ENCODE measurements at places on chromosomes 1 and 21.

DNA sequence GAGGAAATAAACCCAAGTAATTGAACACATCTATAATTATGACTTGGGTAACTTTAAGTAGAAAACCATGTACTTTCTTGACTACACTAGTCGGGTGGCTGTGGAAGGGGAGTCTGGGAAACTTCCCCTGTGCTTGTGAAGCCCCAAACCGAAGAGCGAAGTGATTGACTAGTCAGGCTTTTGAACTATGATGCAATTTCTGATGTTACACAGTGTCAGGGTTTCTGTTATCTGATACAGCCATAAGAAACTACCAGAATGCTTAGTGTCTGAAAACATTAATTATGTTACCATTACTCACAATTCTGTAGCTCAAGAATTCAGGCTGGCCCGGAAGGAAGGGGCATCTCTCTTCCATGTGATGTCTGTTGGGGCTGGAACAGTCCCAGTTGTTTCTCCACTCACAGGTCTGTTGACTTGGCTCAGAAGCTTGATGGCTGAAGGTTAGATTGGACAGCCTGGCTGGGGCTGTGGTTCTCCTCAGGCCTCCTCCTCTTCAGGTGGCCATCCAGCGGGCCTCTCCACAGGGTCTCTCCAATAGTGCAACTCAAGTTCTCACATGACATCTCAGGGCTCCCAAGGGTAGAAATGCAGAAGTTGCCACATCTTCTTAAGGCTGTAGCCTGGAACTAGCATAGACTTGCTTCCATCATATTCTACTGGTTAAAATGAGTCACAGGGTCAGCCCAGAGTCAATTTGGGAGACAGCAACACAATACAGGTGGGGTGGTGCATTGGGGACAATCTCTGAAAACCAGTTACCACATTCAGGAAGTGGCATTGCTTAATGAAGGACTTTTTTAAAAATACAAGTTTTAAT, 8.3 kb upstream of the C8B start:
- DNase-seq: peak; percentile 28

DNA sequence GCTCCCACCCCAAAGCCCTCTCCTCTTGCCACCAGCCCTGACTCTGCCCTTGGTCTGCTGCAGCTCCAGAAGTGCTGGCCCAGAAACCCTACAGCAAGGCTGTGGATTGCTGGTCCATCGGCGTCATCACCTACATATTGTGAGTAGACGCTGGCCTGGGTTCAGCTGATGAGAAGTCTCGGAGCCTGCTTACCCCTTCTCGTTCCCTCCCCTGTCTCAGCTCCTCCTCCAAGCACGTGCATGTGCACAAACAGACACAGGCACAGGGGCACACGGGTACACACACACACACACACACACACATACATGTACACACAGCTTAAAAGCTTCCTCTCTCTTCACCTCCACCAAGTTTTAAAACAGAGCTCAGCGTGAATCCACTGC, 24.3 kb downstream of the CAMK1G start:
- no peak for DNase-seq

DNA sequence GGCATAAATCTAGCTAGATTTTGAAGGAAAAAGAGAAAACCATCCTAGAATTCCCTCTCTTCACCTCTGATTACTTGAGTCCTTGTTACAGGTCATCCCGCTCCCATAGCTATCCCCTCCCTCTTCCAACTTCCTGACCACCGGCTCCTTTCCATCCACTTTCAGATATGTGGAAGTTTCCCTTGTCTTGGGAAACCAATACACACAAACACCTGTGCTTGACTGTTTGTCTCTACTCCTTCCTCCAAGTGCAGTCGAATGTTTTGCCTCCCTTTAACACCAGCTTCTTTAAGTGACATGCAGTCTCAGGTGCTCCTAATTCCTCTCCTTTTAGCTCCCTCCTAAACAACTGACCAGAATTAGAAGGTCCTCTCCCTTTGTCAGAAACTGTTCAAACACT, 70.0 kb downstream of the PTGER3 start:
- DNase-seq: no peak

DNA sequence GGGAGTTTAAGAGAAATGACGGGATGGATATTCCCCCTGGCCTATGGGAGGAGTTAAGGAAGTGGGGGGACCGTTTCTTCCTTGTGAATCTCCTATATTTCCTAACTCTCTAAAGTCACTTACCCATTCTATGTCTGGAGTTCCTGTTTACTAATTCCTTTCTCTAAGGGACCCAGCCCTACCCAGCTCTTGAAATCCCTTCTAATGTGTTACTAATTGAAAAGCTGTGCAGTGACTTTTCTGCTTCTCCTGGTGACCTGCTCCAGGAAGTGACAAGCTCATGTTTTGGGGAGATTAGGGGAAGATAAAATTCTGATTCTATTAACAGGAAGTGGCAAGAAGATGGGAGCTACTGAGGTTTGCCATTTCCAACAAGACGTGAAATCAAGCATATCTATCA, 4.0 kb upstream of the SAMSN1 start:
- DNase-seq: no peak

DNA sequence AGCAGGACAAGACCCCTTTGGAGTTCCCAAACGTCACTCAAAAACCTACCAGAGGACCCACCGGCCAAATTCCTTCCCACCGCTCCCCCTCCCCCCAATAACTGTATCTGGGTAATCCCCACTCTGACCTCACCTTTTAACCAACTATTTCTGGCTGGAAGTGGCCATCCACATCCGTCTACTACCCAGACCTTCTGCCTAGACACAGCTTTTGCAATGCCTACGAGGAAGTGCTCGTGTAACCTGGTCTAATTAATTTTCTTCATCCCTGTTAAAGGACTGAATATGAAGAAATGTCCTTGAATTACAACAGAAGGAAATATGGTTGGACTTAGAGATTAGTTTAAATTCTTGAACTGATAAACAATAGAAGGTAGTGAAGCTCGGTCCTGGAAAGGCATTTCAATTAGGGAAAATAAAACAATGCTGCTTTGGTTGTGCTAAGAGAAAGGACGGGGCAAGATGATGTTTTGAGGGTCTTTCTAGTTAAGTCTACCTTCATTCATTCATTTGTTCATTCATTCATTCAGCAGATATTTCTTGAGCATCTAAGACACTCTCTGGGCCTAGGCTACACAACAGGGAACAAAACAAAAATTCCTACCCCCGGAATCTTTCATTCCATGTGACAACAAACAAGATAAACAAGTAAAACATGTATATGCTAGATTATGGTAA, 18.8 kb downstream of the AVPR1B start:
- DNase-seq: no peak

DNA sequence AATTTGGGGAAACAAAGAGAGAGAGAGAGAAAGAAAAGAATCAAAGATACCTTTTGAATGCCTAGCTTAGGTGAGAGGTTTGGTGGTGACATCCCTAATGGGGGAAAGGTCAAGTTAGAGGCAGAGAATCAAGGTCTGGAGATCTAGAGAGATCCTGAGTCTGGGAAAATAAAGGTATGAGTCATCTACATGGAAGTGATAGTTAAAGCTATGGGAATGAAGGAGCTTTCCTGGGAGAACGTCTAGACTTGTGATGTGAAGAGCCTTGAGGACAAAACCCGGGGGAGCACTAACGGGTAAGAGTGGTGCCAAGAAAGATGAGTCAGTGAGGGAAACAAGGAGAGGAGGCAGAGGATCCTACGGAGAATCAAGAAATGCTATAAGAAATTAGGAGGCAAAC, 110.8 kb upstream of the RUNX1 start:
- DNase-seq: peak; percentile 94

DNA sequence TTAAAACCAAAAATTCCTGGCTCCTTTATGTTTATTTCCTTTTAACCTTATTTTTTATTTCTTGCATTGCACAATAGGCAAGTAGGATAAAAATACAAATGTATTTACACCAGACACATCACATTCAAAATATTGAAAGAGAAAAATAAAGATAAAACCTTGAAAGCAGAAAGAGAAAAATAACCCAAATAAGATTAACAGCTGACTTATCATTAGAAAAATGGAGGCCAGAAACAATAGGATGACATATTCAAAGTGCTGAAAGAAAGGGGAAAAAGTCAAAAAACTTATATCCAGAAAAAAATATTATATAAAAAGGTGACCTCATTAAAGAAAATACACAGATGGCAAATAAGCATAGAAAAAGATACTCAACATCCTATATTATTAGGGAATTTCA, 459.4 kb downstream of the NUF2 start:
- DNase-seq: no peak

DNA sequence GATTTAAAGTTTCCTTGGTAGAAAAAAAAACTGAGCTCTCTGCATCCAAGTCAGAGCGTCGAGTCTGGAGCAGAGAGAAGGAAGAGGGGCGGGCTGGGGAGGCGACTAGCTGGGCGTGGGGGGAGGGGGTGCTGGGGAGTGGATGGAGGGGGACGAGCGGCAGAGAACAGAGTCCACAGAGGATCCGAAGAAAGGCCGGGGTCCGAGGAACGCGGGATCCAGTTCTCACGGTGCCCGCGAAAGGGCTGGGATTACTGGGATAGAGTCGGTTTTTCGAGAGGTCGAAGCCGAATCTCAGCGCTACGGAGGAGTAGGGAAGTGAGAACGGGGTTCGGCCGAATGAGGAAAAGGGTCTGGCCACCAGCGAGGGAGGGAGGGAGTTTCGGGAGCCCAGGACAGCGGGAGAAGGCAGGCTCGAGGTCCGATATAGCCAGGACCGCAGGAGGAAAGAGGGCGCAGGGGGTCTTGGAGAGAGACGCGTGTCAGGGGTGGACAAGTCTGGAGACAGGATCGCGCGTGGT, 665 bp downstream of the DAB1 start:
- DNase-seq: no peak

- DNase-seq: peak; percentile 98
Observed at GRCh38 chr21:38244885-38245869, 11.6 kb upstream of the KCNJ15 start.

DNA sequence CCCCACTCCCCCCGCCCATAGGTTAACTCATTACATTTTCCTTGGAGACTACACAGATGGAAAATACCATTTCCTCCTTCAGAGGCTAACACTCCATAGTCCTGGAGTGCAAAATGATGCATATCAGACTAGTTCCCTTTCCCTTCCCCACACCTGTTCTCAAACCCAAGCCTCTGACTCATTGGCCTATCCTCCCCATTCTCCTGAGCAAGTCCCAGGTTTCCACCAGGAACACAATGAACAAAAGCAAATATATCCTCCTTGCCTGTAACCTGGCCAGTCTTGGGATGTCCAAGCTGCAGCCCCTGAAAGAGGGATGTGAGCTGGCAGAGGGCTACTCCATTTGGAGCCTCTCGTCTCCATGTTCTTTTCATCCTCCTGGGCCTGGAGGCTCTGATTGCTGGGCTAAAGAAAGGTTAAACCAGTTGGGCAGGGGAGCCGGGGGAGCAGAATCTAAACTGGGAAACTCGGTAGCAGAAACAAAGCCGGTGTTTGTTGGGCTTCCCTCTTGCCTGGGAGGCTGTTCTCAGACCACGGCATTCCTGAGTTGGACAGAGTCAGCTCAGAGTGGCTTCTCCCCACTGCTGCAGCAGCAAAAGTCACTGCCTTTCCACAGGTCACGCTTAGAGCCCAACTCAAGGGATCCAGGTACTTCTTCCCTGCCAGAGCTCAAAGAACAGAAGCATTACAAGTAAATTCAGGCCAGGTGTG, 13.9 kb downstream of the SSR2 start:
- no peak for DNase-seq

DNA sequence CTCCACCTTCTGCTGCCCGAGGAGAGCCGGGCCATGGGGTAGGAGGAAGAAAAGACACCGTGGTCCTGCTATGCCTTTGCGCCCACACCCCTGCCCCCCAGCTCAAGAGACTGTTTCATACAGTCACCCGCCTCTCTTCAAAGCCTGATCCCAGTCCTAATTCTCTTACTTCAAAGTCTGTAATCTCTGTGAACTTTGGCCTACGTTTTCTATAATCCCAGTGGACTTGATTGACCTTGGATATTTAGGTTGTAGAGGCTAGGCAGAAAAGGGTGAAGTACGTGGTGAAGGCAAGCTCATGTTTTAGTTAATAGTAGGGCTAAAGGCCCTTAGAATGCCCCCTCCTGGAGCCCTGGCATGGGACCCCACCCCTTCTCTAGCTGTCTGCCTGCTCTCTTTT, 28.4 kb downstream of the VPS13D start:
- DNase-seq: no peak

DNA sequence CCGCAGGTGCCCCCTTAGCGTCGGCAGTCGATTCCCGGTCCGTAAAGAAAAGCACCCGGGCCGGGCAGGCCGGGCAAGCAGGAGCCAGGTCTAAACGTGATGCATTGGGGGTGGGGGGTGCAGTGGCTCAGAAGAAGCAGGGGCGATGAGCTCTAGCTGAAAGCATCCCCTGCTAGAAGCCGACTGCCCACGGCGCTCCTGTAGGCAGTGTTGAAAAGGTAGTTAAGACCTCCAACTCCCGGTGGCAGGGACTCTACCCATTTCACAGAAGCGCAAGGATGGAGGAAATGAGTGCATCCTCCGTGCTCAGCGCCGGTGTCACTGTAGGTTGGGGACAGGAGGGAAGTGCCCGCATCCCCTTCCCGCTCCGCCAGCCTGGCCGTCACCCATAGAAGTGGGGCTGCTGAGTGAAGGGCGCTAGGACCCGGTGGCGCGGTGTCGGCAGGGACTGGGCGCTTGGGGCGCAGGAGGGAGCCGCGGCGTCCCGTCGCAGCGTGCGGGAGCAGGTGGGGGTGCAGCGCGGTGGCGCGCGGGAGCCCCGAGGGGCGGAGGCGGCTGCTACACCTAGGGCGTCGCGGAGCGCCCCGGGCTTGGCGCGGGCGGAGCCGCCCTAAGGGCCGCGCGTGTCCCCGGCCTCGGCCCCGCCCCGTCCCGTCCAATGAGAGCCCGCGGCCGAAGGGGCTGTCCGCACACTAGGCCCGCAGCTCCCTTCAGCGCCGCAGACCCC, at the start of gene WNT2B:
TSS of gene WNT2B (plus strand) at position 688 of the 727 bp plus-strand sequence. CDS start 298 bp downstream, outside the sequence.
- no peak for DNase-seq

DNA sequence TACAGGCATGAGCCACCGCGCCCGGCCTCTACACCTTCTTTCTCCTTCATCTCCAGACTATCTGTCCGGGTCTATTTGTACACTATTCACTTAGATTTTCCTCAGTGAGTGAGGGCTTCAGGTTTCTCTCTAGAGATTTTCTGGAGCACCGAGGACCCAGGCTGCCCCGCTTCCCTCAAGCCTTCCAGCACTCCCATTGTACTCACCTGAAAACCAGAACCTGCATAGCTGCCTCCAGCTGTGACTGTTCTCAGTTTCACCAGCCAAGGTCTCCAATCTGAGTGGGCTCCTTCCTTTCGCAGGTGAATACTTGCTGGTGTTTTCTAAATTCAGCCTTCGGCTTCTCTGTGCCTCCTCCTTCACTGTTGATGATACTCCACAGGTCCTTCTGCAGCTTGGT, 12.9 kb upstream of the DMAP1 start:
- DNase-seq: no peak

DNA sequence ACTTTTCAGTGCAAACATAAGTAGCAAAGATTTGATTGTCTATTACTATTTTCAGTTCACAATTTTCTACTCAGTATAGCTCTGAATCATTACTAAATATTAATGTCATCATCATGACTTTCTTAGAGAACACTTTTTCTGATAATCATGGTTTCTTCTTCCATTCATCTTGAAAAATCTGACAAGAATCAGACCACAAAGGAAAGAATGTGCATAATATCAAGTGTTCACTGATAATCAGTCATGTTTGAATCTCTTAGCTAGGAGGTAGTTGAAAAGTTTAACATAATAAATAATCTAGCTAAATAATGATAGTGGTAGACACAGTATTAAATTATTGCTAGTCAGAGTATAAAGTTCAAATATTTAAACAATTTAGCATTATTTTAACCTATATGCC, 133.2 kb downstream of the BRINP3 start:
- DNase-seq: no peak

- DNase-seq: no peak
Observed at GRCh38 chr21:46221664-46222435, 6.7 kb downstream of the LSS start.

- no peak for DNase-seq
Observed at GRCh38 chr1:248822148-248823032, 3.3 kb downstream of the SH3BP5L start.

- no peak for DNase-seq
Observed at GRCh38 chr1:211261229-211261628, 2.1 kb downstream of the RCOR3 start.
